Umbilical cord (tissue), 2 donors: ENCODE measurements at places on chromosomes 1 and 21. TPM values are rescaled to one million over a fixed set of nuclear protein-coding genes. Genes with fewer than 3 reads are reported as not detected.

ARHGAP30 gene
- total RNA-seq: 4.6 TPM

GRCh38 chr1:200040481-200041138 lies 13.1 kb downstream of the NR5A2 start:
- DNase-seq: no peak

DNA sequence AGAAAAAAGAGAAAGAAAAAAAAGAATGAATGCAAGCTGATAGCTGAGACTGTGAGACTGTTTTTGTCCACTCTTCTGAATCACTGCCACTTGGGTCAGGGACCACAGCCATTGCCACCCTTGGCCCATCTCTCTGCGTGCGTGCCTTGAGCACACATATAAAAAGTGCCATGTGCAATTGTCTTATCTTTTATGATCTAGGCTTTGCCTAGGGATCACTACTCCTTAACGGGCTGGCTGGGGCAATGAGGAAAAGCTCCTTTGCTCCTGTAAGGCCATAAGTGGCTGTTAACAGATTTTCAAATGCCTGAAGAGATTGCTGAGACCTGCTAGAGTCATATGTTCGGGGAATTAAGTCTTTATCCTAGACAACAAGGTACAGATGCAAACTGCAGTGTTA lies 8.2 kb downstream of the SPATA46 start:
- no peak for DNase-seq

DNA sequence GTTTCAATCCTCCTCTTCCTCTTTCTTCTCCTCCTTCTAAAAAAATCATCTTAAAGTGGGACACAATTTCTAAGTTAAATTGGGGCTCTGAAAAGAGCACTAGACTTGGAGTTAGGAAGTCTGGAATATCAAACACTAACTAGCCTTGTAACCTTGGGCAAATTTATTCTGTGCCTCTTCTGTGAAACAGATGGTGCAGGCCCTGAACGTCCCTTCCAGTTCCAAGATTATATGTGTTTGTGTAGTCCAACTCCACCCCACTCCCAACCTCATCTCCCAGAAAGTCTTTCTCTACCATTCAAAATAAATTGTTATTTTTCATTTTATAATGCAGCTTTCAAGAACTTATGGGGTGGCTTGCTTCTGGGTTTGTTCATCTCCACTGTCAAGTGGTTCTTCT lies 630.0 kb downstream of the LMO4 start:
- DNase-seq: no peak

DNA sequence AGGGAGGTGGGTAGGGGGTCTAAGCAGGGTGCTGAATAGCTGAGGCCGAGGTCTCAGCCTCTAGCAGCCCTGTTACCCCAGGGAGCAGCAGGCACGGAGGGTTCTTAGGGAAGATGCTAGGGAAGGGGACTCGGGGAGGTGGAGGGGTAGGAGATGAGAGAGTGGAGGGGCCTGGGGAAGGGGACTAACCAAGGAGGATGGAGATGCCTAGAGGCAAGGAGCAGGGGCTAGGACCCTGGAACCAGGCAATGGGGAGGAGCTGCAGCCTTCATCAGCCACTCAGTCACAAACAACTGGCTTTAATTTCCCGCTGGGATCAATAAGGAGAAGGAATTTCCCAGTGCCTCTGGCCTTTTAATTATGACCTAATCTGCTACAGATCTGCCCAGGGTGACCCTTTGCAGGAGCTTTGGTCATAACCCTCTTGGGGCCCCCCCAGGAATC lies 2.9 kb upstream of the CRABP2 start:
- DNase-seq: no peak

DNA sequence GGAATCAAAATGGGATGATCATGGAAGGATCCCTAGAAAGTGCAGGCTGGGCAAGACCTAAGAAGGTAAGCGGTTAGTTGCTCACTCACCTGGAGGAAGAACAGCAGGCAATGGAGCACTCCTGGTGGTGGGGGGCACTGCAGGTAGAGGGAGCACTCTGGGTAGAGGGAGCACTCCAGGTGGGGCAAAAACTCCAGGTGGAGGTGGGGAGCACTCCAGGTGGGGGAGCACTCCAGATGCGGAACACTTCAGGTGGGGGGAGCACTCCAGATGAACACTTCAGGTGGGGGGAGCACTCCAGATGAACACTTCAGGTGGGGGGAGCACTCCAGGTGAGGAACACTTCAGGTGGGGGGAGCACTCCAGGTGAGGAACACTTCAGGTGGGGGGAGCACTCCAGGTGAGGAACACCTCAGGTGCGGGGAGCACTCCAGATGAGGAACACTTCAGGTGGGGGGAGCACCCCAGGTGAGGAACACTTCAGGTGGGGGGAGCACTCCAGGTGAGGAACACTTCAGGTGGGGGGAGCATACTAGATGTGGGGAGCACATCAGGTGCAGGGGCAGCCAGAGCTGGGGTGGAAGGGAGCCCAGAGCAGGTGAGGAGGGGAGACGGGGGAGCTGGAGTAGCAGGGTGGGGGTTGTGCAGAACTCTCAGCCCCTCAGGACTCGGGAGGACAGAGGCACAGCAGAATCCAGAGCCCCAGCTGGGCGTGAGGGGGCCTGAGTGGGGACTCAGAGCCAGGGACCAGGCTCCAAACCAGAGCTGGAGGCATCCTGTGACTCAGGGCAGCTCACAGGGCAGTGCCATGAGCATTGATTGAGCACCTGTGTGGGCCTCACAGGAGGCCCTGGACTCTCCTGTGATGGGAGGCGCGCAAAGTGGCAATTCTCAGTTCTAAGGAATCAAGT lies 37.7 kb upstream of the COL6A1 start:
- no peak for DNase-seq

DNA sequence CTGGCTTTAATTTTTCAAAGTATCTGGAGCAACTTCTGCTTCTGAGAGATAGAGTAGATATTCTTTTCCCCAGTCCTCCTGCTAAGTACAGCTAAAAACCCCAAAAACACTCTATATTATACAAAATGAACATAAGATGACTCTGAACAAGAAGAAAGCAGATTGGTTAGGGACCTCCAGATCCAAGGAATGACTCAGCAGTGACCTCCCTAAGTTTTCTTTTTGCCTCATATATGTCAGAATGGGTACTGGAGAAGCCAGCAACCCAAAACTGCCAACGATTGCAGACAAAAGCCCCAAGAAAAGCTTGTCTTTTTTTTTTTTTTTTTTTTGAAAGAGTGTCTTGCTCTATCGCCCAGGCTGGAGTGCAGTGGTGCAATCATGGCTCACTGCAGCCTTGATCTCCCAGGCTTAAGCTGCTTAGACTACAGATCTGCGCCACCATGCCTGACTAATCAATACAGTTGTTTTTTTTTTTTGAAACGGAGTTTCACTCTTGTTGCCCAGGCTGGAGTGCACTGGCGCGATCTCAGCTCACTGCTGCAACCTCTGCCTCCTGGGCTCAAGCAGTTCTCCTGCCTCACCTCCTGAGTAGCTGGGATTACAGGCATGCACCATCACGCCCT lies 22.7 kb downstream of the NDUFS5 start:
- no peak for DNase-seq
